ENCODE measurements at places on chromosomes 5 and 9.
A peak's percentile ranks its signal among the peaks of the same experiment; 100 is the strongest.

DNA sequence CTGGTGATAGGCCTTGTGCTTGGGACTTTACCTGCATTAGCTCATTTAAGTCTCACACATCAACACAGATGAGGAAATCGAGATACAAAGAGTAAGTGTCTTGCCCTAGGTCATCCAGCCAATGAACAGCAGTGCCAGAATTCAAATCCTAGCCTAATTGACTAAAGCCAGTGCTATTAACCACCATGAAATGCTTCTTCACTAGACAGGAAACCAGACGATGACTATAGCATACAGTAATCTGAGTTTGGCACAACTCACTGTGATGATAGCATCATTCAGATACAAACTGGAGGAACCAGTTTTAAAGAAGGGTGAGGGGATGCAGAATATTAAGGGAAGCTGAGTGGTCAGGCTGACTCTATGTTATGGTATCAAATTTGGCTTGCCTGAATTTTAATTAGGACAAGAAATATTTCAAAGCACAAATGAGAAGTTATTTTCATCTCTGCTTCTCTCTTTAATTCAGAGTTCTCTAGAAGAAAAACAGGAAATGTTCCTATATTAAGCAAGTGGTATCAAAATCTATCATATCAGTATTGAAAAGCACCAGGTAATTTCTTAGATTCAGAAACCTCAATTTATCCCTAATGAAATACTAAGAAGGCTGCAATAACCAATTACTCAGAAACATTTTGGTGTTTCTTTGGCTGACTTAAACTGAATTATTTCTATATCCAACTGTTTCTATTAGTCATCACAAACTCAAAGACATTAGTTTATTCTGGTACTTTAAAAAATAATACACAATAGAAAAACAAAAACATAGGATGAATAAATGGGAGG is 147.0 kb upstream of the RASA1 start:
- peak; percentile 33 for DNase-seq

DNA sequence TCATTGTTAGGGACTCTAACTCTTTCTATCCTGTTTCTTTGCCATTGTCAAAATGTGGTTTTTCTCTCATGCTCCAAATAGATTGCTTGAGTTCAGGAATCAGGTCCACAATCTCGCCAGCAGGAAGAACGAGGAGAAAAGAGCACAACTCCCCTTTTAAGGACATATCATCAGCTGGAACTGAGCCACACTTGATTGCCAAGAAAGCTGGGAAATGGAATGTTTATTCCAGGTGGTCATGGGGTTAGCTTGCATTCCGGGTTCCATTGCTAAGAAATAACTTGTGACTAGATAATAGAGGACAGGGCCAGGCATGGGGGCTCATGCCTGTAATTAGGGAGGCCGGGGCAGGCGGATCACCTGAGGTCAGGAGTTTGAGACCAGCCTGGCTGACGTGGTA is 32.4 kb upstream of the C9orf57 start:
- no peak for DNase-seq

- DNase-seq: no peak
Observed at GRCh38 chr9:27752069-27752468, 178.8 kb upstream of the C9orf72 start.

- no peak for DNase-seq
Observed at GRCh38 chr9:70947086-70947485, 174.3 kb downstream of the TRPM3 start.

DNA sequence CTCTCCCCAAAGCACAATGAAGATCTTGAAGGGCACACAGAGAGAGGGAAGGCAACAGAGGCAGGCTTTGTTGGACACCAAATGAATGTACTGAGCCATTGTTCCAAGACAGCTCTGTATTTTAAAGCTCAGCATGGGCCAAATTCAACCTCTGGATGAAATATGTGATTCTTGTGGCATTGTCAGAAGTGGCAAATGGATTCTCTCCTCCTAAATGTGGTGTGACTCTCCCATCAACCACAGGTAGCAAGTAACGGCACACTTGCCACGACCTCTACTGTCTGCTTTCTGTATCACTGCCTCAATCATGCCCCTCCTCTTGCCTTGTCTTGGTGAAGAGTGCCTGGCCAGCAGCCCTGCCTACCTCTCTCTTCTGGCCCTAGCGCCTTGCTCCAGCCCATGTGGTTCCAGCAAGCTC is 6.1 kb upstream of the MOB3B start:
- DNase-seq: peak; percentile 9

GRCh38 chr5:81755320-81755719 is 4.4 kb upstream of the SSBP2 start:
- DNase-seq: no peak

DNA sequence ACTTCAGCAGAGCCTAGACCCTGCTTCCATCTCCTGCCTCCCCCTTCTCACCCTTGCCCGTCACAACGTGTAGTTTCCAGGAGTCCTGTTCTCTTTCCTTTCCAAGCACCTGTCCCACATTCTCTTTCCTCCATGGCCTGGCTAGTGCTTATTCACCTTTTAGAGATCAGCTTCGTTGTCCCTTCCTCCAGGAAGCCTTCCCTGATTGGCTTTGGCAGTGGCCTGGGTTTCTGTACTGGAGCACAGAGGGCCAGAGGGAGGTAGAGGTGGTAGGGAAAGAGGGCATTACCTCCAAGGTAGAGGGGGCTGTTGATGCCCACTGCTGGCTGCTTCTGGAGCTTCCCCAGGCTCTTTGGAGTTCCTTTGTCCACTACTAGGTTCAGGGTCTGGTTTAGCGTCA is 93.7 kb upstream of the PANK3 start:
- no peak for DNase-seq

DNA sequence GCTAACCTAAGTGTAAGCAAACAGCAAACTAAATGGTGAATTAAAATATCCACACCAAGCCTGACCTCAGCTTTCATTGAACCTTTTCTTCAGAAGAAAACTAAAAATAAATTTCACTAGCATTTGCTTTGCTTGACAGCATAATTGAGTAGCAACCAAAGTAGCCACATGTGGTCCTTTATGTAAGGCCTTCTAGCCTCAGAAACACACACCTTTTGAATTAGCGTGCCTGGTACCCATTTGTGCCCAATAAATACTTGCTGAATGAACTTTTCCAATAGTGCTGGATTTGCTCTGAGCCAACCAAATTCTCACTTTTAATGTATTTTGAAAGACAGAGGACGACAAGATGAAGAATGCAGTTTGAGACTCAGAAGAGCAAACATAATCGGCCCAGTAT is 2.1 kb upstream of the NIPBL start:
- no peak for DNase-seq

- no peak for DNase-seq
Observed at GRCh38 chr9:2727374-2727773, 10.1 kb downstream of the KCNV2 start.

- DNase-seq: no peak
Observed at GRCh38 chr9:8715788-8716187, 916.2 kb upstream of the DMAC1 start.

GRCh38 chr5:159211729-159212174 is 2.4 kb upstream of the RNF145 start:
- no peak for DNase-seq

- DNase-seq: no peak
Observed at GRCh38 chr9:71036501-71036900, 84.9 kb downstream of the TRPM3 start.
